ENCODE measurements at places on chromosomes 3 and 15. TPM values are rescaled to one million over a fixed set of nuclear protein-coding genes. Genes with fewer than 3 reads are reported as not detected.

The HDC gene
- not detected for total RNA-seq

The GHRL gene
- not detected for total RNA-seq

The ISG20 gene
- 125 TPM for total RNA-seq

The CHDH gene
- 0.03 TPM for total RNA-seq

The MESP2 gene
- total RNA-seq: 0.27 TPM

The MESP1 gene
- total RNA-seq: 0.74 TPM

The SAXO2 gene
- total RNA-seq: 0.43 TPM

Measured in SK-MEL-5 (cell line).